Neural crest cell (in vitro differentiated cells): ENCODE measurements at places on chromosomes 3 and 15. TPM values are rescaled to one million over a fixed set of nuclear protein-coding genes. Genes with fewer than 3 reads are reported as not detected.
A peak's percentile ranks its signal among the peaks of the same experiment; 100 is the strongest.

DNA sequence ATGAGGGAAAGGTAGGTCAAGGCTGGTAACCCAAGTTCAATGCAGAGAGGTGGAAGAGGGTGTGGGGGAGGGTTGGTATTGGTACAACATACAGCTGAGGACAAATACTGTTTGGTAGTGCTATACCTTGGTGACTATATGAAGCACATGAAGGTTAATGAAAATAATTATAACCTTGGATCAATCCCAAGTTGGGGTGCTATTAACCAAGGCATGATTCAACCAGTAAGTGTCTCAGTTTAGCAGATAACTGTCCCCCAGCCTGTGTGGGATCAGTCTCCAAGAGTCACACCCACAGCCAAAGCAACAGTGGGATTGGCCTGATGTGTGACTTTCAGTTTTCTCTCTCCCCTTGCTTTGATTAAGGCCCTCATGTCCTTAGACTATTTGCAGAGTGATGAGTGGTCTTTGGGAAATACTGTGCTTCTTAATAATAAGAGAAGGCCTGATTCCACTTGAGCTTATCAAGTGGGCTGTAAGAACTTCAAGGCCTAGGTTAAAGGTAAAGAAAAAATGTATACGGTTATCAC lies 80.8 kb downstream of the EOMES start:
- DNase-seq: no peak

The ILDR1 gene
- total RNA-seq: not detected in 2 replicates

DNA sequence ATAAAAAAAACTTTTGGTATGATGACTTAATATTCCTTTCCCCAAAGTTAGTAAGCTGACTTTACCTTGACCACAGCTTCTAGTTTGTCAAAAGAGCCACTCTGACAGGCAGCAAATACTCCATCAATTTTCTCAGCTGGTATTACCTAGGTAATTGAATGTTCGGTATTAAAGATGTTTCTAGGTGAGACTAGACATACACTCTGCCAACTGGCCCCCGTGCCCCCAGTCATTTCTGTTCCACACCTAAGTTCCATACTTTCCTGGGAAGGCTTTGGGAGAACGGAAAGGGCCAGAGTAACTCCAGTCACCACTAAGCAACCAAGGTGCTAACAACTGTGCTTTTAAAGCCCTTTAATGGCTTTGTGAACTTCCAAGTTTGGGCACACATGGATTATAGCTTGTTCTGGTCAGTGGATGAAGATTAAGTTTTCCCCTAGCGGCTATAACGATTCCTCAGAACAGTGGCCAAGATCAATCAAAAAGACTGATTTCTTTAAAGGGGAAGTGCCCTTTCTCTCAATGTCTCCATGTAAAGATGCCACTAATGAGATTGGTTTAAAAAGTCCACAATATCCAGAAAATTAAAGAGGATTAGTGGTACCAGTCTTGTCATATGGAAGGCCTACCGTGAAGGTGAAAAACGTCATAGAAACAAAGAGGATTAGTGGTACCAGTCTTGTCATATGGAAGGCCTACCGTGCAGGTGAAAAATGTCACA lies 7.0 kb downstream of the EIF4A2 start:
- DNase-seq: no peak

GRCh38 chr15:72201391-72201921 lies 3.9 kb upstream of the GRAMD2A start:
- no peak for DNase-seq

DNA sequence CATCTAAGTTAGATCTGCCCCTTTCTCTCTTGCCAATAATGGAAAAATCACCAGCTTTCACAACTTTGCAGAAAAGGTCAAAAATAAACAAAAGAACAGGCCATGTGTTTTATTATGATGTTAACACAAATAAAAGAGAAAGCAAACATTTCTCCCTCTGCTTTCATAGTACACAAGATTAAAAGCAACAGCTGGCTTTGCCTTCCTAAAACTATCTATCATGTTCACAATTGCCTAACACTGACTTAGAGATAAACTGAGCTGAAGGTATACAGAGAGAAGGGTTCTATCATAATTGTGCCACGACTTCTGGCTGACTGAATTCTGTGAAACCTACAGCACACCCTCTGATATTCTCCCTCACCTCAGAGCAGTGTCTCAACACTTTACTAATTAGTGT lies 29.4 kb downstream of the AADAC start:
- DNase-seq: no peak

The CSPG5 gene
- total RNA-seq: 21.9 and 23.3 TPM in 2 replicates

DNA sequence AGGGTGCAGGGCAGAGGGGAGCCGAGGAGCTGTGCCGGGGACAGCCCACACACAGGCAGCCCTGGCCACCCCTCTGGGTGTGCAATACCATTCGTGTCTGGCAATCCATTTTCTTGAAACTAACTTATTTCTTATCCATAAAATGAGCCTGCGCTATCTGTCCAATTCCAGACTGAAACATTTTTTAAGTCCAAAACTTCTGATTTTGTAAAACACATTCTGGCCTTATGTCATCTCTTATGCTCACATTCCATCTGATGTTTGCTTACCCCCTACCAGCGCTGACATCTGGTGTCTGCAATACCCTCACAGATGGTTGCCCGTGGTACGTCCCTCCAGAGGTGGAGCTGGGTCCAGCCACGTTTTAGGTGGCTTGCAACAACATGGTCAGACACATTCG lies 31.8 kb downstream of the PCSK6 start:
- no peak for DNase-seq

GRCh38 chr3:58035524-58036255 lies 27.5 kb downstream of the FLNB start:
- DNase-seq: no peak

The ACSBG1 gene
- 4.9 and 5.5 TPM in 2 replicates for total RNA-seq

GRCh38 chr3:55796533-55796932 lies 309.4 kb upstream of the WNT5A start:
- no peak for DNase-seq

DNA sequence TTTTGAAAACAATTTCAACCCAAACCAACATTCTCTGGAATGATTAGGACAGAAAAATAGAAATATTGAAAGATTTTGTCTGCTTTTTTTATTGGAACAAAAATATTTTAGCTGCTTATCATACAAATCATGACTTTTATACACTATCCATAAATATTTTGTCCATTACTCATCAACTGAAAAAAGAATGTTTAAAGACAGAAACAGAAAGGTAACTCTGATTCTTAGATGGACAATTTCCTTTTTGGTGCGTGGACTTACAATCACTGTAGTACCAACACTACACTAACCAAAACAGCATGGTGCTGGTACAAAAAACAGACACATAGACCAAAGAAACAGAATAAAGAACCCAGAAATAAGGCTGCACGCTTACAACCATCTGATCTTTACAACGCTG lies 582.8 kb upstream of the CCDC54 start:
- no peak for DNase-seq

GRCh38 chr15:90907838-90908507 lies 4.9 kb downstream of the MAN2A2 start:
- DNase-seq: no peak

GRCh38 chr15:28123408-28124023 lies 24.4 kb upstream of the OCA2 start:
- peak; percentile 81 for DNase-seq

- no peak for DNase-seq
These were observed 202.5 kb upstream of the TLE3 start for GRCh38 chr15:70299931-70300869.

The FOXL2 gene
- 0.09 TPM in 2 replicates for total RNA-seq

GRCh38 chr3:185936814-185937688 lies 763 bp downstream of the TRA2B start:
- peak; percentile 84 for DNase-seq

- peak; percentile 29 for DNase-seq
These were observed 29.2 kb downstream of the AP3B2 start for GRCh38 chr15:82680200-82681102.

DNA sequence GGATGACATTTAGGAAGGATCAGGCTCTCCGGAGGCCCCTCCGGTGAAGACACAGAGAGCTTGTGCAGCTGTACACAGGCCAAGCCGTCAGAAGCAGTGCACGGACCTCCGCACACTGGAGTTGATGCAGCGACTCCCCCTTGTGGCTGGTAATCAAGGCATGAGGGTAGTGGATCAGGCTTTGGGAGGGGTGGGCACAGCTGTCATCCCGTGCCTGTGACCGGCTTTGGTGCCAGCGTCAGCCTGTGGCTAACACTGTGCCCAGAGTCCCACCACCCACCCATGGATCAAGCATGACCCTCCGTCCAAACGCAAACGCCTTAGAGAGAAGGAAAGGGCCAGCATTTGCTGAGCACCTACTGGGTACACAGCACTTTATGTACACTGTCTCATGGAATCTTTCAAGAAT lies 8.2 kb upstream of the GRIP2 start:
- DNase-seq: peak; percentile 73

The EXD1 gene
- not detected in 2 replicates for total RNA-seq

DNA sequence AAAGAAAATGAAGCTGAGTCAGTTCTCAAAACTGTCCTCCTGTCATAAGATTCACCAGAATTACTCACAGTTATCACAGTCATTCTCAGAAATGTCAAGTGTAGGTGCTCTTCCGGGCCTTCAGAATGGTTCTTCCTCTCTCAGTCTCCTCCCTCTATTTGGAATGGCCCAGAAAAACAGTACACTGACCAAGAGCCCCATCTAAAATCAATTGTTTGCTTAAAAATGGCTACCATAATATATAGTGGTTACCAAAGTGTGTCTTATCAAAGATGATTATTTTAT lies 99.8 kb downstream of the MECOM start:
- no peak for DNase-seq

DNA sequence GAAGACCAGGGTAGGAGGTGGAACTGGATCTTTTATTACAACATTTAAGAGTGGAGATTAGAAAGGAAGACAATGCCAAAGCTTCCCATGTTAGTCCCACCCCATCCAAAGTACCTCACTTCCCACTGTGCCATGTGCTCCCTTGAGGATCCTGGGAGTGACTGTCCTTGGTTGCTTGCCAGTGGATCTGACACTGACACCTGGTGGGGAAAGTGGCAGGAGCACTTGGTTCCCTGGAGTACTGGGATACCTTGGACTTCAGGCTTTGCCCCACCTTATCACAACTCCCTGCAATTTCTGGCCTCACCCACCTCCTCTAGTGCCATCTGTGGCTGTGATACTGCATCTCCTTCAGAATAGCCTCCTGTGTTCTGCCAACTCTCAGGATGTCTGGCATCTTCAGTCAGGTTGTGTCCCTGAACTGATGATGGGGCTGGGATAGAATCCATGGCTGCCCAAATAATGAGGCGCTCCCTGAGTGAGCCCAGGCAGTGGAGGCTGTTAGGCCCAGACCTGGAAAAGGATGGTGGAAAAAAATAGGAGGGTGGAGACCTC lies 1.3 kb downstream of the ELL3 start:
- peak; percentile 14 for DNase-seq

DNA sequence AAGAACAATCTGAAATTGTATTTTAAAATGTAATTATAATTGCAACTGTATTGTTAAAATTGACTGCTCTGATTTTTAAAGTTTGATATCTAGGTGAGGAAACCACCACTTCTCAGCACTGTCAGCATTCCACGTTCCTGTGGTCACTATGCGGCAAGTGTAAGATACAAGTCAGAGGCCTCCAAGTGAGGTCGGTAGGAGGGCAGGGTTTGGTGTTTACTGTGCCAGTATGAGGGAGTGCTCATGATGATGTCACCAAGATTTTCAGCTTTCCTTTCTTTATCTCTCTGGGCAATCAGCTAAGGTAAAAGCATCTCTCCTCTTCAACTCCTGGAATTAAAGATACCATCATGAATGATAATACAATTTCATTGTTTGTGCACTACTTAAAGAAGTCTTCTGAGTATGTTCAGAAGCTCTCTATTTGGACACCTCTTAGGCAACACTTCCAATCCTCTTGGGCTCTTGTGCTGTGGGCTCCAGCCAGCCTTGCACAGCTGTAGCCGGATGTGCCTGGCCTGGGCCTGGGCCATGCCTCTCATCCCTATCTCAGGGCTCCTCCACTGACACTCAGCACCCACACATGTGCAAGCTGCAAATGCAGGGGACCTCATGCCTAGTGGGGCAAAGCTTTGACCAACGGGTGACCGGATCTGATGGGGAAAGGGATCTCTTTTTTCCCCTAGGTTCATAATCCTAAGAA lies 42.9 kb downstream of the CCR3 start:
- DNase-seq: no peak

GRCh38 chr3:156148946-156149381 lies 28.6 kb downstream of the KCNAB1 start:
- DNase-seq: no peak

GRCh38 chr3:146625186-146625775 lies 20.1 kb upstream of the PLSCR5 start:
- DNase-seq: no peak

DNA sequence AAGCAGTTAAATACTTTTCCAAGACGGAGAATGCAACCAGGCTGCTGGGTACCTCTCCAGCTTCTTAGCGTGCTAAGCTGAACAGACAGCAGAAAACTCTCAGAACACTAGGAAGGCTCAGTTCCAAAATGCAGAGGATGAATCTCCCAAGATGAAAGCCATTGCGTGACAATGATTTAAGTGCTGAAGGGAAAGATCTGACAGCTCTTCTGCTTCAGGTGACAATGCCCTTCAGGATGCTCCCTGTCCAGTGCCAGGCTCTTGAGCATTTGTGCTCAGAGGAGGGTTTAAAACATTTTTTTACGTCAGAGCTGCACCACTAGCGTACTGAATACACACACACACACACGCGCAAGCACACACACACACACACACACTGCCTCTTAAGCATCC lies 26.3 kb downstream of the ARHGEF3 start:
- no peak for DNase-seq

DNA sequence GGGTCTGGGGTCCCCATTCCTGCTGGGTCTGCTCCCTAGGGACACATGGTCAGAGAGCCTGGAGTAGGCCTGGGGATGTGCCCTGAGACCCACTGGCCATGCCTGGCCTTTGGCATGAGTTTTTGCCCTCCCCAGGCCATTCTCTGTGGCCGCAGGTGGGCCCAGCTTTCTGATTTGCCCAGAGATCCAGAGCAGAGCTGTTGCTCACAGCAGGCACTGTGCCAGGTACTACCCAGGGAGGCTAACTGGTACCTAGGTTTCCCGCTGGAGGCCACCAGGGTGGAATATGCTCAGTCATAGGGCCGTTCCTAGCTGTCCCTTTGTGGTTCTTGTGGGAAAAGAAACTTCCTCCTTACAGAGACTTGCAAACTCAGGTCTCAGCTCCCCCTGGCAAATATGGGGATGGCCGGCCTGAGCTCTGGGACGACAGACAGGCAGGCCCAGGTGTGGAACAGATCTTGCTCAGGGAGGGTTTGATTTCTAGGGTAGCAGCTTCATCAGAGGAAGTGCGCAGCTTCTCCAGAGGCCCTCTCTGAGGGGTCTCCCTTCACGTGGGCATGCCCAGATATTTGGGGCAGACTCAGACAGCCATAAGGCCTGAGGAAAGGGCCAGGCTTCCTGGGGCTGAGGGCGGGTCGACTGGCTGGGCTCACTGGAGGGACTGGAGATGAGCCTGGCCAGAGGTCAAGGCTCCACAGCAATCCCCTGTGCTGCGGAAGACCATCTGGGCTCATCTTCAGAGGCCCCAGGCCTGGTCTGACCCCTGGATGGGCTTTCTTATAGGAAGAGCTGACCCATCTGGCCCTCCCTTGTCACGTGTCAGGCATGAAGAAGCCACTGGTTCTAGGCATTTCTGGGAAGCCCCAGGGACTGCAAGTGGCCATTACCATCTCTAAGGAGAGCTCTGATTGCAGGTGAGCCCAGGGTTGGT lies 28.0 kb downstream of the ACAA1 start:
- no peak for DNase-seq

The PAQR5 gene
- 0.16 and 0.21 TPM in 2 replicates for total RNA-seq

The GNAT1 gene
- total RNA-seq: not detected in 2 replicates
